Amniotic stem cell (primary cell): ENCODE measurements at places on chromosomes 4 and X.

DNA sequence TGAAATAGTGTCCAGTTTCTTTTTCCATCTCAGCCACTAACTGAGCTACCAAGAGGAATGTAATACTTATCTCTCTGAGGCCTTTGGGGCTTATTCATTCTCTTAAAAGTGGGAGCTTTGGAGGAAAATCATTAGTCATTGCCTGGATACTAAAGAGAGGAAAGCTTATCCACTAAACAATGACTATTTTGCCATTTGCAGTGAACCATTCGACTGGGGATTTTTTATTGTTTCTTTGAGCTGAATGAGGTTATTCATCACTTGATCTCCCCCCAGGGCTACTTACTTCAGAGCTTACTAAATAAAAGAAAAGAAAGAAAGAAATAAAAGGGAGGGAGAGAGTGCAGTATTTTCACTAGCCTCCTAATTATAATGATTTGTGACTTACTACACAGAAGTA, 1329.5 kb upstream of the TENM3 start:
- peak; percentile 73 for DNase-seq

DNA sequence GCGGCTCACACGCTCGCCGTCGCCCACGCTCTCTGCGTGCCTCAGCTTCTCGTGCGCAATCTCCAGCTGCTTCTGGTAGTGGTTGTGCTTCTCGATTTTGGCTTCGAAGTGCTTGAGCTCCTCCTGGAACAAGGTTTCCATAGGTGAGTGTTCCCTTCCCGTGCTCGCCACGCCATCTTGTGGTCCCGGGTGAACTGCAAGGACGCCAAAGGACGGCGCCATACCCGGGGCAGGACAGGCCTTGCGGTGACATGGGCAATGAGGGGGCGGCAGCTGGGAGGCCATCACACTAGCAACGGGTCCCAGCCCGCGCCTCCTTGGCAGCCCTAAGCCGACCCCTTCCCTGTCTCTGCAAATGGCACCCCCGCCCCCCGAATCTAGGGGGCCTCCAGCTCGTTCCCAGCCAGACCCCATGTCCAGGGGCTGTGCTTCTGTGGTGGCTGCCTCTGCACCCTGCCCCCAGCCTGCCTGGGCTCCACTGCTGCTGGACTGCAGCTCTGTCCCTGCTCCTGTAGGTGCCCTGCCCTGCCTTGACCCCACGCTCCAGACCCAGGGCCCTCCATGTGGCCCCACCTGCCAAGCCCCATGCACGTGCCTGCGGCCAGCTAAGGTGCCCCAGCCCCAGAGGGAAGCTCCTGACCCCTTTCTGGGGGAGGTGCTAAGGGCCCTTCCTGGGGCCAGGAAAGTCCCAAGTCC, 17.3 kb downstream of the LRPAP1 start:
- DNase-seq = no peak

- no peak for DNase-seq
Observed at GRCh38 chrX:118261151-118261550, 84.8 kb upstream of the WDR44 start.

DNA sequence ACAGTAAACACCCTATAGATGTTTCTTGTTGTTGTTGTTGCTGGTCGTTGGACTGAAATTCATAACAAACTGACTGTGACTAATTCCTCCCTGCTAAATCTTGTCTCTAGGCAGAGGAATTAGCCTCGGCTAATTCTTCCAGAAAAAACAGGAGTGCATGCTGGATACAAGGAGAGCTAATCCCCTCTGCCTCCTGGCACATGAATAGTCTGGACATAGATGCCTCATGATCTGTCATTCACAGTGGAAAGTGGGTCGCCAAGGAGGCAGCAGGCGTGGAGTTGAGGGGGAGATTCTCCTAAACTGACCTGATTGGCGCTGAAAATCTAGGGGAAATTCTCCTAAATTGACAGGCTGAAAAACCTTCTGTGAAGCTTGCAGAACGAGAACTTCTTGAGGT, 220.1 kb downstream of the DCTD start:
- no peak for DNase-seq

DNA sequence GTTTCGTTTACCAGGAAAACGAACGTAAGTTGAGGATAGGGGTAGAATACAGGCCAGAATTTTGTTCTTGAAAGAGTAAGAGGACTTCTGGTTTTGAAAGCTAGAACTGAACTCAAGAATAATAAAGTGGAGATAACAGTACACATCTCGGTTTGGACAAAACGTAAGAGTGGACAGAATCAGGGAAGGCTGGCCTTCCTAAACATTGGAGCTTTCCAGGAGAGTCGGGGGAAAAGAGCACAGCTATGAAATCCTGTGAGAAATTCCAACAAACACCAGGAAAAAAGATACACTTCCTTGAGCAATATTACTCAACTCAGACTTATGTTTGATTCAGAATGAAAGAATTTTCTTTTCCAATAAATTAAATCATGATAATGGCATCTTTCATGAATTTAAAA, 1.2 kb downstream of the CTSO start:
- DNase-seq = no peak

- no peak for DNase-seq
Observed at GRCh38 chr4:3871881-3872833, 106.0 kb downstream of the ADRA2C start.

GRCh38 chrX:85698921-85699320, 319.5 kb upstream of the POF1B start:
- no peak for DNase-seq

DNA sequence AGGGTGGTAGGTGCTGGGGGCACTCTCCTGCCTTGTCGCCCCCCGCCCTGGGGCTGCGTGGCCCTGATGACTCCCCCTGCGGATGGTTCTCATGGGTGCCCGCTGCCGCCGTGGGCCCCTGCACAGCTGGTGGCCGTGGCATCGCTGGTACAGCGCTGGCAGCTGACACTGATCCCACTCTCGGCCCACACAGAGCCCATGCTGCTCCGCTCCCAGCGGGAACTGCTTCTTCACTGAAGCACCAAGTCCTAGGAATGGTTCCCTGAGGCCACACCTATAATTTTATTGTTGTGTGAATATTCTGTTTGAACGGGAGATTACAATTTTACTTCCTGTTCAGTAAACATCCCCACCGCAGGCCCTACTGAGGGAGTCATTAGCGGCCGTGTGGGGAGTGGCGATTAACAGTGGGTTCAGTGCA, 138.6 kb upstream of the NKX1-1 start:
- DNase-seq = no peak

DNA sequence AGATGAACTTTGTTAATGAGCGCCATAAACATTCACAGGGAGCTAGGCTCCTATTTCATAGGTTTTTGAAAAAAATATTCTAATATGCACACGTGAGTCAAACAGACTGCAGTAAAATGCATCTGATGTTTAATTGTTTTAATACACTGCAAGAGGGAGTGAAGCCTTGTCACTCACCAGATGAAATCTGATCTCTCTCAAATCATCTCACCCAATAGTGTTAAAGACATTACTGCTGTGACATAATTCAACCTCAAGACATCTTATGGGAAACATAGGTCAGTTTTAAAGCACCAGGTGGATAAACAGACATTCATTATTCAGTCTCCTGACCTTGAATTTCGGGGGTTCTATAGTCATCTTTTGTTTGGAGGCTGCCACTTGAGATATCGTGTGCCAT, 148.3 kb downstream of the MAML3 start:
- DNase-seq = no peak

- no peak for DNase-seq
Observed at GRCh38 chr4:122662701-122663100, 41.8 kb upstream of the IL21 start.

DNA sequence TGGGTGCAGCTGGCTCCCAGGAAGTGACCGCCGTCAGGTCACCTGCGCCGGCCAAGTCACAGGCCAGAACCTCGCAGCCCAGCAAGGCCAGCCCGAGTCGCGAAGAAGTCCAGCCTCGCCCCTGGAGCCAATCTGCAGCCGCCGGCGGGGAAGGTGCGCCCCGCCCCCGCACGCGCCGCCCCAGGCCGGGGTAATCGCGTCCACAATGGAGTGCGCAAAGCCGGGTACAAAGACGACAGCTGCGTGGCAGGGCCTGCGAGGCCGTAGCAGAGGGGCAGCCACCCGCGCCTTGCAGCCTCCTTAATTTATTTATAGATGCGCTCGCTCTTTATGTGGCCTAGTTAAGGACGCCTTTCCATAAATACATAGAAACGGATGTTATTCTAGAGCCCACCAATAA, 139.4 kb upstream of the CPEB2 start:
- no peak for DNase-seq

- DNase-seq = no peak
Observed at GRCh38 chr4:51901363-51901762, 58.4 kb downstream of the DCUN1D4 start.

DNA sequence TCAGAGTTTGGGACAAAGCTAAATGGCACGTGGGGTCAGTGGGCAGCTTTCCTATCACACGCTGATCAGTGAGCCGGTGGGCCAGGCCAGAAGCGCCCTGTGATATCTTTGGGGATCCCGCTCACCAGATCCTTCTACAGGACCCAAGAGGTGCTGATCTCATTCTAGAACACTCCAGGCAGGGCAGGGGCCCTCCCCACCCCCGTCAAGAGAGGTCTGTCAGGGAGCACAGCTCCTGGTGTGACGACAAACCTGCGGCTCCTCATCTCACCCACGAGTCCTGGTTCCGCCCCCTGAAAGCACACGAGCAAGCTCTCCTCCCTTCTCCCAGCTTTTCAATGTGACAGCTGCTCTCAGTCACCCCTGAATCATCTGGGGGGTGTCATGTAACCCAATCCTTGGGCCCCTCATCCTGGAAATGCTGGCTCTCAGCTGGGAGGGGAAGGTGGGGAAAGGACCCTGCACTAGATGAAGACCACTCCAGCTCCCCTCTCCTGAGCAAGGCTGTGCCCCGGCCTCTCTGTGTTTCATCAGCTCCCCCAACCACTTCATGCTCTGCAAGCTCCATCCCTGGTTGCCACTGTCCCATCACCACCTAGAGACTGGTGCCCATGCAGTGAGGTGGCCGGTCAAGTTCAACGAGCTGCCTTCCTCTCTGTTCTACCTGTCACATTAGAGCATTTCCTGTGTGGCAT, 4.6 kb downstream of the HCFC1 start:
- no peak for DNase-seq

DNA sequence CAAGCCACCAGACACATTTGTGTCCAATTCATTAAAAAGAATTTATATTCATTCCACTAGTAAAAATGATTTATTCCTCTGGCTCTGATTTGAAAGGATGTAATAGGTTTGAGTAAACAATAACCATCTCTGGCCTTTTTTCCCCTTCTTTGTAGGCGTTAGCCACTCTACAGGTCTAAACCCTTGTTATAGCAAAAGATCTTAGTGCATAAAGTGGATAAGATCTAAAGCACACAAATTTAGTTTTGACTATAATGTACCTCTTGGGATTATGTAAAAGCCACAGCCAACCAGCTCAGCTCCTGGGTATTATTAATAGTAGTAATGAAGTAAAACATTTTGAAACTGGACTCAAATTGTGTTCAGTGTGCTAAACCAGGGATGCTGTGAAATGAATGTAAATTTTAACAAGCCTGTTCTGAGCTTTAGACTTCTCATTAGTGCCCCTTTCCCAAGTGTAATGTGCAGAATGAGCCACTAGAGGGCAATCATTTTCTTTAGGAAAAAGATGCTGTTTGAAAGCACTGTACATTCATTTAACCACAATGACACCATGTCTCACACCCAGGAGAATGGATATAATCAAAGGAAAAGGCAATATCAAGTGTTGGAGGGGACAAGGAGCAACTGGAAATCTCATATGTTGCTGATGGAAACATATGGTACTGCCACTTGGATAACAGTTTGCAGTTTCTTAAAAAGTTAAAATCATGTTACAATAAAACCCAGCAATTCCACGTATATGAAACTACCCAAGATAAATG, 69.7 kb downstream of the KLHL8 start:
- DNase-seq = peak; percentile 18

DNA sequence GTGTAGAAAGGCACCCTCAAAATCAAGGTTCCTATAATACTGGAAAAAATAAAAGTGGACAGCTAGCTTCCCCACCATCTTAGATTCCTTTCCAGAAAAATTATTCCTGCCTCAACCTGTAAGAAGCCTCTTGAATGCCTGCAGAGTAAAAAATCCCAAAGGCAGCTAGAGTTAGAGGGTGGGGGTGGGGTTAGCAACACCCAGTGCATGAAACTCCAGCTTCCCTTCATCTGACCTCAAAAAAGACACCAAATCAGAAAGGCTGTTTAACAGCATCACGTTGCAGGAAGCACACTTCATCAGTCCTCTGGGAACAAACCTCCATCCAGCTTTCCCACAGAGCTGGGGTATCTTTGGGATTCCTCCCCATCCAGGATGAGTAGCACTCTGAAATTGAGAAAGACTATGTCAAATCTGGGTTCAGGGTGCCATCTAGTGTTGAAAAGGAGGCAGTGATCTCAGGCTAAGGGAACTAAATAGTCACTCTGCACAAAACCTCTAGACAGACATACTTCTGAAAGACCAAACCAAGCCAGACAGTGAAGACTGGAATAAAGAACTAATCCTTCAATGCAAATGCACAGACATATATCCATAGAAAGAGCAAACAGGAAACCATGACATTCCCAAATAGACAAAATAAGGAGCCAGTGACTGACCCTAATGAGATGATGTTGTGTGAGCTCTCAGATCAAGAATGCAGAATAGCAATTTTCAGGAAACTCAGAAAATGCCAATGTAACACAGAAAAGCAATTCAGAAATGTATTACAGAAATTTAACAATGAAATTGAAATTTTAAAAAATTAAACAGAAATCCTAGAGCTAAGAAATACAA, 97.9 kb downstream of the ARHGEF9 start:
- DNase-seq = peak; percentile 0

DNA sequence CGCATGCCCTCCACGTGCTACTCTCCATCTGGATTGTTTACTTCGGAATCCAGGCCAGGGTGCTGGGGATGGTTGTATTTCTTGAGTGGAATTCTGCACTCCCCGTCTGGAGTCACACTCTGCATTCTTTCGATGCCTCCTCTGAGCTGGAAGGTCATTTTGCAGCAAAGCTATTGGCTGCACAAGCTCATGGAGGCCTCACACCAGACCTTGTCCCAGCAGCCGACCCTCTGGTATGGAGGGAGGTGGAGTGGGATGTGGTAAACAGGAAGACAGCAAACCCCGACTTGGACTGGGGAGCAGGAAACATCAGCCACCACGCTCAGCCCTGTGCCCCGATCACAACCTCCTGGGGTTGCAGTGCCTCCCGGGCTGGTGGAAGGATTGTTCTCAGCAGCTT, 225.3 kb upstream of the LNX1 start:
- no peak for DNase-seq

DNA sequence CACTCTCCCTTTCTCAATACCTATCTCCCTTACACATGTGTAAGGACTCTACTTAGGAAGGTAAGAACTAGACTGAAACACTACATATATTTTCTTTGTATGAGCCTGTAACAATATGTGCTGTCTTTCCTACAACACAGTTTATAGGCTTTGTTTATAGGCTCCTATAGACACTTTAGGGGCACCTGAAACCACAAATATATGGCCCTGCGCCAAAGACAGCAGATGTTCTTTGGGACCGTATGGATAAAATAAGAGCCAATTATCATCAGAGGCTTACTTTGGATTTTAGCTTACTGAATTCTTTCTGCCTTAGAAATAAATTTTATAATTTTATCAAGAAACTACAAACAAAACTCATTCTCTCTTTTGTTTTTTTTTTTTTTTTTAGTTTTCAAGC, 16.6 kb upstream of the CXCL3 start:
- DNase-seq = no peak
